ENCODE measurements at places on chromosomes 7 and 10. TPM values are rescaled to one million over a fixed set of nuclear protein-coding genes. Genes with fewer than 3 reads are reported as not detected.

DNA sequence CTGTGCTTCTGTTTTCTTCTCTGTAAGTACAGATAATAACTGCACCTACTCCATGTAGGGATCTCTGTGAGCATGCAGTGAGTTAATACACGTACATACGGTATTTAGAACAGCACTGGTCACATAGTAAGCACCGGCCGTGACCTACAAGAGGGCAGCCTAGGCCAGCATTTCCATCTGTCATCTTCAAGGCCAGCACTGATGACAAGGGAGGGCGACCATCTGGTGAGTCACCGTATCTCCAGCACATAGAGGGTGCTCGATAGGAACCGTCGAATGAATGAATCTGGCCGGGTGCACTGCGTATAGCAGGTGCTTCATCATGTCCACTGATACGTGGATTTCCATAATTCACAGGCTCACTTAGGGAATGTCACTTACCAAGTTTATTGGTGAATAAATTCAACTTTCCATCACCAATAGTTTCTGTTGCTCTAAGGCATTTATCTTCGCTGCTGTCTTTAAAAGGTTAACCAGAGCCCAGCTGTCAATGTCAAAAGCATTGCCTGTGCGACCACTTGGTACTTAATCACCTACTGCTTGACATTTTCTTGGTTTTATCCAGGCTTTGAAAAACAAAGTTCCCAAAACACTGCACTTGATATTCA is 8.3 kb downstream of the NOD1 start:
- no peak for DNase-seq

Gene CALCR
- total RNA-seq: 0.07 TPM

DNA sequence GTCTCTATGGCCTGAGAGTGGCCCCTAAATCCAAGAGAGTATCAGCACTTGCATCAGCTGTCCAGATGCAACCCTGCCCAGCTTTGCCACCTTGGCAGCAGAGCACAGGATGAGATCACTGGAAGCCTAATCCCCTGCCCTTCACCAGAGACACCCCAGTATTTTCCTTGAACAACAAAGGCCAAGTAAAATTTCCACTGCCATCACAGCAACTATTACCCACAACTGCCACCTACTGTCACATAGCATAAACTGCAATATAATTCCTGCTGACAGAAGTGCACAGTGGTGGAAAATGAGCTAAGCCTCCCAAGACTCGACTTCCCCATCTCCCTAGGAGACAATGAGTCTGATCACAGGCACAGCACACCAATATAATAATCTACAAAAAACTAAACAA is 462.8 kb upstream of the ZWINT start:
- no peak for DNase-seq

Gene MRLN
- total RNA-seq: not detected

Data from neural crest cell (in vitro differentiated cells).